NCI-H1417 treated with DMSO at 0.1 percent for 48 hours (cell line): ENCODE measurements at places on chromosomes 7 and 10.

- DNase-seq = no peak
Measured at GRCh38 chr10:109960682-109961081, 37.4 kb upstream of the XPNPEP1 start.

DNA sequence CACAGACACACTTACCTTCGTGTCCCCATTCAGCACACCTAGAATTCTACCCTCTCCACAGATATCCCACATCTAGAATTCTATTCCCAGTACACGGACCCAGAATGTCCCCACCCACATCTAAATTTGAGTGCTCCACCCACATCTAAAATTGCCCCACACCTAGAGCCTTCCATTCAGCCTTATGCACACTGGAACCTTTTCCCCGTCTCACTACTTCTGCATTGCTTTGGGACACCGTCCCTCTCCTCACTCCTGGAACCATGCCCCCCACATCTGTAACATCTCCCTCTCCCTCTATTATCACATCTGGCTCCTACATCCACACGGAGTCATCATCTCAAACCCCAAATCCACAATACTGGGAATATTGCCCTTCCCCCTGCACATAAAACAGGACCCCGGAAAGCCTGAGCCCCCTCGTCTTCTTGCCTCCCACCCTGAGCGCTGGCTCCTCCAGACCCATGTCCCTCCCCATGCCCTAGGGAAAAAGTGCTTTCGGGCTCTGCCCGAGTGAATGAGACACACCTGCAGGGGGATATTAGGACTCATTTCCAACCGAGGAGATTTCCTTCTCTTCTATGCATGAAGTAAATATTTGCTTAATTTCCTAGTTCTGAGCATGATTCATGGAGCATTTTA, 125.8 kb upstream of the UNC5B start:
- DNase-seq = no peak

DNA sequence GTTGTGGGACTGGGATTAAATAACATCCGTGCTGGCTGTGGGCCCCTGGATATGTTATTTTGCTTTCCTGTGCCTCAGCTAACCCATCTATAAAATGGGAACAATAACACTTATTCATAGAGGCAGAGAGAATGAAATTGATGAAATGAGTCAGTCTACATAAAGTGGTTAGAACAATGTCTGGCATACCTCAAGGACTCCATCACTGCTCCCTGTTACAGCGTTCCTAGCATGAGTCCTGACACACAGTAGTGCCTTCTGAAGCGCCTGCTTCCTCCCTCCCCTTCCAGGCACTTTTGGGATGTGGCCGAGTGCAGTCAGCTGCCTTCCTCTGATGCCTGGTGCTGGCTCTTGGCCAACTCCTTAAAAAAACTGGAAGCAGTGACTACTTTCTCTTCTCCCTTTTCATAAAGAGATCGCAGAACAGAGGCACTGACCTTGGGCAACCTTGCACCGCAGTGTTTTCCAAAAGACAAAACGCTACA, 108.4 kb upstream of the ZMIZ1 start:
- no peak for DNase-seq

DNA sequence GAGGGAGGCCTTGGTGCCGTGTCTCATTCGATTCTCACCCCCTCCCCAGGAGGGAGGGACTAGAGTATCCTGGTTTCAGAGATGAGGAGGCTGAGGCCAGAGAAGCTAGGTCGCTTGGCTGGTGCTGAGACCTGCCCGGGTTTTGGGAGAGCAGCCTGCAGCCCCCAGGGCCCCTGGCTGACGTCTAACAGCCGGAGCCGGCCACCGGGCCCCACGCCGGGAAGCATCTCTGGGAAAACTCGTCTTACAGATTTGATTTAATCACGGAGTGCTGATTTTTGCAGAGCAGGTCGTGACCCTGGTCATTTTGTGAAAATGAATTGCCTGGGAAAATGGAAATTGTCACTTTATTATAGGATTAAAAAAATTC, 97.5 kb downstream of the MICALL2 start:
- no peak for DNase-seq

GRCh38 chr7:1346851-1347250, 112.4 kb downstream of the MICALL2 start:
- no peak for DNase-seq

- DNase-seq = no peak
Measured at GRCh38 chr10:122062831-122063674, 74.1 kb downstream of the TACC2 start.

- no peak for DNase-seq
Measured at GRCh38 chr7:140593672-140593982, 47.0 kb downstream of the DENND2A start.

- no peak for DNase-seq
Measured at GRCh38 chr10:113594652-113595051, 41.8 kb downstream of the HABP2 start.

- no peak for DNase-seq
Measured at GRCh38 chr7:90474284-90475210, 5.1 kb downstream of the PTTG1IP2 start.

GRCh38 chr10:101299211-101299610, 54.8 kb upstream of the BTRC start:
- no peak for DNase-seq

GRCh38 chr10:50592961-50593418, 30.8 kb downstream of the SGMS1 start:
- DNase-seq = no peak

DNA sequence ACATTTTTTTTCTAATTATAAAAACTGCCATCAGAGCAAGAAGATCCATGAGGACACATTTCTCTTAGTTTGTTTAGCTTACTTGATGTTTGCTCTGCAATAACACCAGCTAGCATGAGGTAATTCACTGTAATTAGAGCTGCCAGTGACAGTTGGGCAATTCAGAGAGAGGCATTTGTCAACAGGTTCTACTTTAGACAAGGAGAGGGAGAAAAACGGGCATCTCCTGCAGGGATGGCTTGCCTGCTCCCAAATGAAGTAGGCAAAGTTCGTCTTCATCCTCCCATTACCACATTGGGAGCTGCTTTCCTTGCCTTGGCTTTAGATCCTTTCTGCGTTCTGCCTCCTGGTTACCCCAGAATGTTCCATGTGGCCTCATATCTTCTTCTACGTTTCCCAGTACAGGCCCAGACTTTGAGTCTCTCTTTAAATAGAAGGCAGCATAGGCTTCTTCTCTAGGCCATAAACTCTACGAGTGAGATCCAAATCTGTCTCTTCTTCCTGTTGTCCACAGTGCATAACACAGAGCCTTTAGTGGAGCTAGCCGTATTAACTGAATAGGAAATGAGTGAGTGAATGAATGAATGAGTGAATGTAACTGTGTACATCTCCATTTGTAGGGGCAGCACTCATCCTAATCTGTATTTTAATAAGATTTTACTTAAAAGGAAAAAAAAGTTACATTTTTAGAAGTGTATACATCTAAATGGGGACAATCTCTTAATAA, 21.2 kb downstream of the ASB15 start:
- peak; percentile 97 for DNase-seq

- DNase-seq = no peak
Measured at GRCh38 chr10:129886263-129886662, 77.8 kb downstream of the EBF3 start.

DNA sequence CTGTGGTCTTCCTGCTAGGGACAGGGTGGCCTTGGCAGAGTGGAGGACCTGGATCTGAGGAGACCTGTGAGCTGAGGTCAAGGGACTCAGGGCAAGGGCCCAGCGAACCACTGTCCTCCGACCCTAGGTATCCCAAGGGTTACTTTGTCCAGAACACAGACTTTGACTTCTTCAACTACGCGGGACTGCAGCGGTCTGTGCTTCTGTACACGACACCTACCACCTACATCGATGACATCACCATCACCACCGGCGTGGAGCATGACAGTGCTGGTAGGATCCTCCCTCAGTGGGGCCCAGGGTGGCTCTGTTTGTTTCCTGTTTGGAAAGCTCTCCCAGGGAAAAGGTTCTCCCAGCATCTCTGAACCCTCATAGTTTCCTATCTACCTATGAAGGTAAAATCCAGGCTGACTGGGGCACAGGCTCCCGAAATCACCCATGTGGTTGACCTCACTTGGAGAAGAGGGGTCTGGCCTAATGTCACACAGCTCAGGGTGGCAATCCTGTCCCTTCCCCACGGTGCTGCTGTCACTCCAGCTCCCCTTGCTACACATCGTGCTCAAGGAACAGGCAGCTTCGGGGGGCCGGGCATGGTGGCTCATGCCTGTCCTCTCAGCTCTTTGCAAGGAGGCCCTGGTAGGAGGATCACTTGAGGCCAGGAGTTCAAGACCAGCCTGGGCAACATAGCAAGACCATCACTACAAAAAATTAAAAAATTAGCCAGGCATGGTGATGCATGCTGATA, 57.6 kb downstream of the ZNF727 start:
- DNase-seq = no peak

GRCh38 chr7:26843705-26844104, 20.7 kb downstream of the SKAP2 start:
- no peak for DNase-seq

DNA sequence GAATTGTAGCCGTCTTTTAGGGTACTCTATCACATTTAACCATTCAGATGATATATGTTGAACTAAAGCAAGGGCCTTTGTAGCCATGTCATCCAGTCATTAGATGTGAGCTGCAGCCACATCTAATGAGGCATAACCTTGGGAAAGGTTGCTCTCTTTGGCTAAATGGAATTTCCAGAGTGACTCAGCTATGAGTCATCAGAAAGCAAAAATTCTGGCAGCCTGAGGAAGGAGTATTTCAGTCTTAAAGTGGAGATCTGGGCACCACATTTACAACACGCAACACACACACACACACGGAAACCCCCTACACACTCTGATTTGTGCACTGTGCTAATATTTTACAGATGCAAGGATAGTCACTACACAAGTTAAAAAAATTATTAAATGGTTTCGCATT, 176.9 kb upstream of the ZWINT start:
- DNase-seq = no peak

DNA sequence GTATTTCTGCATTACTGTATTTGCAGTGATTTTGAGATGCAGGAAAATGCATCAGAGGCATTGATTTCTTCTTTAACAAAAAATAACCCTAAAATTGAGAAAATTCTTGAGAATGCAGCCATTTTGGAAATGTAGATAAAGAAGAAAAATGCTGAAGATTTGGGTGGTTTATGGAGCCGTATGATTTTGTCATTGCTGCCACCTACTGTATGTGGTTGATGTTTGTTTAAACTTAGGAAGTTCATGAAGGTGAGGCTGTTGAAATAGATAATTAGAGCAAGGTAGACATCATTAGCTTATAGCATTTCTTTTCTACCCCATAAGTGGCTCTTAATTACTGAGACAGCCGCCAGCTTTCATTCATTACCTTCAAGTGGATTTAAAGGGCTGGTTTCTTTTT, 92.1 kb upstream of the SAMD8 start:
- peak; percentile 10 for DNase-seq

GRCh38 chr7:104328970-104329825, 795 bp downstream of the LHFPL3 start:
- no peak for DNase-seq

GRCh38 chr7:139915864-139916716, 87.0 kb downstream of the TBXAS1 start:
- DNase-seq = no peak

- DNase-seq = no peak
Measured at GRCh38 chr7:129188372-129188891, at the start of gene SMO. TSS of gene SMO (plus strand) at chr7:129188633. CDS start at chr7:129189152, 519 bp downstream.

GRCh38 chr7:99433158-99433557, 5.4 kb downstream of the PTCD1 start:
- DNase-seq = no peak

GRCh38 chr10:34137955-34138354, 677.1 kb downstream of the PARD3 start:
- no peak for DNase-seq

- DNase-seq = no peak
Measured at GRCh38 chr7:32470871-32471270, 19.3 kb downstream of the LSM5 start.

- DNase-seq = no peak
Measured at GRCh38 chr10:121624836-121625486, 26.7 kb upstream of the FGFR2 start.

GRCh38 chr7:129367349-129367699, 66.9 kb upstream of the STRIP2 start:
- DNase-seq = no peak

- no peak for DNase-seq
Measured at GRCh38 chr10:99843310-99843709, 60.9 kb downstream of the ABCC2 start.

- no peak for DNase-seq
Measured at GRCh38 chr10:123306290-123306689, 152.1 kb downstream of the BUB3 start.

DNA sequence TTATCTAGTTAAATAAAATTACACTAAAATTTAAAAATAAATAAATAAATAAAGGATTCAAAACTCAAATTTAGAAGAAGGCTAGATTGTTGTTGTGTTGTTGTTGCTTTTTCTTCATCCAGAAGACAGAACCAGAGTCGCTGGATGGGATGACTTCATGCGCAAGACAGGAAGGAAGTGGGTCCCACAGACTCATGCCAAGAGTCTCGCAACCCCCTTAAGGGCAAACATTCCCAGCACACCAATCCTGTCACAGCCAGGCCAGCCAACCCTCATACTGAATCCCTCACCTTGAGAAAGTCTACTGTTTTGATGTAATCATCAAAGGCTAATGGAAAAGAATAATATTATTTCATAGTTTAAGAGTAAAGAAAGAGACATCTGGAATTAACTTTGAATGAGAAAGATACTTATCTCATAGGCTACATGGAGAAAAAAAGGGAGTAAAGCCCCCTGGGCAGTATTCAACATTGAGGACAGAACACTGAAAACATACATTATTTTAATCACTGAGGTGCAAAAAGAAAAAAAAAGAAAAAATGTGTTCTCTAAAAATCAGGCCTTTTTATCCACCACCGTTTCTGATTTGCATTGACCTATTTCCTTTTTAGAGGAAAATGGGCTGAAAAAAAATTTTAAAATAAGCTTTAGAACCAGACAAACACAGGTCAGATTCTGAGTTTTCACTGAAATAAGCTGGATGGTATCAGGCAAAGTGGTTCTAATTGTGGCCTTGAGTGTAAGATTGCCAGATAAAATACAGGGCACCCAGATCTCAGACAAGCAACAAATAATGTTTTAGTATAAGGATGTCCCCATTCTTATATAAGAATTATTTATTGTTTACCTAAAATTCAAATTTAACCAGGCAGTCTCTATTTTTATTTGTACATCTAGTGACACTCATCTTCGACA, 826.5 kb downstream of the TNS3 start:
- DNase-seq = no peak

DNA sequence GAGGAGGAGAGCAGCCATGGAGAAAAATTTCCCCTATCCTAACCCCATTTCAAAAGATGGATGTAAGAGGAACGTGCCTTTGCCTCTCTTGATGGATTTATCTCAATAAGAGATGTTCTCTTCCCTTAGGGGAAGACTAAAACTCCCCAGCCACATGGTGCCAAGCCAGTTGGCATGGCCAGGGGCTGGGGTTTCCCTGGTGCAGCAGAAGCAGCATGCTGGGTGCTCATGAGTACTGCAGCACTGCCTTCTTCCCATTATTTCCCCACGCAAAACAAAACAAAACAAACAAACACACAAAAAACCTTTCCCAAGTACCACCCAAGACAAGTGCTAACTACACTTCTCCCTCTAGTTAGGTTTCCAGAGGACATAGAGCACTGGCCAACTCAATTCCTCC, 97.2 kb downstream of the DOCK4 start:
- no peak for DNase-seq

GRCh38 chr10:57015187-57015586, 654.1 kb upstream of the ZWINT start:
- no peak for DNase-seq

GRCh38 chr10:85645926-85646711, 720.5 kb downstream of the GRID1 start:
- no peak for DNase-seq
